ENCODE measurements at places on chromosomes 12 and 14.

DNA sequence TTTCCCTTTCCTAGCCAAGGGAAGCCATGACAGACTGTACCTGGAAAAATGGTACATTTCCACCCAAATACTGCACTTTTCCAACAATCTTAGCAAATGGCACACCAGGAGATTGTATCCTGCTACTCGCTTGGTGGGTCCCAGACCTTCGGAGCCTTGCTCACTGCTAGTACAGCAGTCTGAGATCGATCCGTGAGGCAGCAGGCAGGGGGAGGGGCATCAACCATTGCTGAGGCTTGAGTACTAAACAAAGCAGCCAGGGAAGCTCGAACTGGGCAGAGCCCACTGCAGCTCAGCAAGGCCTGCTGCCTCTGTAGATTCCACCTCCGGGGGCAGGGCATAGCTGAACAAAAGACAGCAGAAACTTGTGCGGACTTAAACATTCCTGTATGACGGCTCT, 218.8 kb downstream of the LRIG3 start:
- DNase-seq: no peak

DNA sequence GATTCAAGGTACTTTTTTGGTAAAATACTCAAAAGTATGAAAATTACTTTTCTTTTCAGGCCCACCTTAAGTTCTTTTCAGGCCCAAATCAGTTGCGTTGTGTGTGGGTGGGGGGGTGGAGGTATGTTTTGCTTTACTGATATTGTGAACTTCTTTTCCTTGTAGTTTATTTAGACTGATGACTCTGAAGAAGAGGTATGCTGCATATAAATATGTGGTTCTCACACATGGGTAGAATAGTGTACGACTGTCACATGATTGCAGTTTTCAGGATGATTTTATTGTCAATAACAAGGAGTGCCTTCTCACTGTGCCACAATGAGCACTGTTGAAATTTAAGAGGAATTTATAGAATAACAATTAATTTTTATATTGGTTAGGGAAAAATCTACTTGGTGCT, 166.6 kb upstream of the ATP2B1 start:
- DNase-seq: no peak

DNA sequence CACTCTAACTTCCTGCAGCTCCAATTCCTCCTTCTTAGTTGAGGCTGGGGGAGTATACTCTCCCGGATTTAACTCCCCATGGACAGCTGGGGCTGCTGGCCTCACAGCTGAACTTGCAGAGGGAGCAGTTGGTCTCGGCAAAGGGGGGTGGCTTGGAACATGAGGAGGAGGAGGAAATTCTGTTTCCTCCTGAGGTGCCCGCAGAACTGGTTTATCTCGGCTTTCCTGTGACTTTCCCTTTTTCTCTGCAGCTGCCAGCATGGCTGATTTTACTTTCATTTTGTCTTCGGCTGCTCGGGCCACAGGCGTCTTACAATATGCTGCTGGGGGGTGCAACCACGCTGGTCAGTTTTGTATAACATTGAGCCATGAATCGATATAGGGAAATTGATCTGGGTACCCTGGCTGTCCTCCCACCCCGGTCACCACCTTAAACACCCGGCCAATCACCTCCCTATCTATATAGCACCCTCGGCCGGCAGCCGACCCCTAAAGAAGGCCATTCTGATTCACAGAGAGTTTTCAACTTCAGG, 1317.6 kb downstream of the TMEM121 start:
- DNase-seq: no peak

GRCh38 chr12:52870361-52871290, 21.8 kb upstream of the KRT78 start:
- DNase-seq: no peak

DNA sequence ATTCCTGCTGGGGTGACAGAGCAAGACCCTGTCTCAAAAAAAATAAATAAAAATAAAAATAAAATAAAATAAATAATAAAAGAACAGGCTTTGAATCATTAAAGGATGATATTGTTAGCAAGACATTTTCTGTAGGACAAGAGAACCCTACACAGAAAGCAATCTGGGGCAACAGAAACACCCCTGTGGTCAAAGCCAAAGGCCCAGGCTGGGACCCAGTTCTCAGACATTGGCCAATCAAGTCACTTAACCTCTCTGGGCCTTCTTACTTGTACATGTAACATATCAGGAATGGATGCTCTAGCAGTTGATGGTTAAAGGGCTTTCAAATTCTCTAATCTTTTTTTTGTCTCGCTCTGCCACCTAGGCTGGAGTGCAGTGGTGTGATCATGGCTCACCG, 35.5 kb upstream of the TESC start:
- DNase-seq: no peak

- DNase-seq: no peak
These were observed 54.6 kb downstream of the ACTN1 start for GRCh38 chr14:68924186-68925158.

GRCh38 chr12:110370732-110371231, 32.7 kb downstream of the ANAPC7 start:
- DNase-seq: no peak

GRCh38 chr12:50606675-50607375, 102.0 kb downstream of the DIP2B start:
- DNase-seq: no peak

DNA sequence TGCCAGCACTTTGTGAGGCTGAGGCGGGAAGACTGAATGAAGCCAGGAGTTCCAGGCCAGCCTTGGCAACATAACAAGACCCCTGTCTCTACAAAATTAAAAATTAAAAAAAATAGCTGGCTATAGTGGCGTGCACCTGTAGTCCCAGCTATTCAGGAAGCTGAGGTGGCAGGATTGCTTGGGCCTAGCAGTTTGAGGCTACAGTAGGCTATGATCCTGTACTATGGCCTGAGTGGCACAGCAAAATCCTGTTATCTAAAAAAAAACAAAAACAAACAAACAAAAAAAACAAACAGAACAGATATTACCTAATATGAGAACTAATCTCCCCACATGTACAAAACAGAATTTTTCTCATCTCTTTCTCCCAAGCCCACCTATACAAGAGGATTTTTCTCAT, 15.7 kb downstream of the TMEM116 start:
- no peak for DNase-seq

GRCh38 chr12:54162741-54163140, 26.0 kb downstream of the SMUG1 start:
- no peak for DNase-seq

DNA sequence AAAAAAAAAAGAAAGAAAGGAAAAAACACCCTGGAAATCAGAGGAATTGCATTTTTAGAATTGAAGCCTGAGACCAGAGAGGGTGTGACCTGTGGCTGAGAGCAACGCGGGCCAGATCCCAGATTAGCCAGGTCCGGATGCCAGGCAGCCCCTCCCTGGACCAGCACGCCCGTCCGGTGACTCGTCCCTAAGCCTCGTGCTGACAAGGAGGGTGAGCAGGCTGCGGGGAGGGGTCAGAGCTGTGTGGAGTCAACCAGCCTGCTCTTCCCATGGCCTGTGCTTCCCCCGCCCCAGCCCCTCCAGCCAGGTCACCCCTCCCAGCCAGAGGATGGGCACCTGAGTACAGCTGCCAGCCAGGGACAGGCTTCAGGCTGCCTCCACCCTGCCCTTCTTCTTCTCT, 4.2 kb upstream of the KLC1 start:
- peak; percentile 85 for DNase-seq

- DNase-seq: no peak
These were observed 36.3 kb upstream of the SINHCAF start for GRCh38 chr12:31362115-31362758.

GRCh38 chr12:99386907-99387306, 260.6 kb upstream of the GARIN6 start:
- no peak for DNase-seq

GRCh38 chr12:69388371-69388770, 28.8 kb downstream of the YEATS4 start:
- DNase-seq: no peak

DNA sequence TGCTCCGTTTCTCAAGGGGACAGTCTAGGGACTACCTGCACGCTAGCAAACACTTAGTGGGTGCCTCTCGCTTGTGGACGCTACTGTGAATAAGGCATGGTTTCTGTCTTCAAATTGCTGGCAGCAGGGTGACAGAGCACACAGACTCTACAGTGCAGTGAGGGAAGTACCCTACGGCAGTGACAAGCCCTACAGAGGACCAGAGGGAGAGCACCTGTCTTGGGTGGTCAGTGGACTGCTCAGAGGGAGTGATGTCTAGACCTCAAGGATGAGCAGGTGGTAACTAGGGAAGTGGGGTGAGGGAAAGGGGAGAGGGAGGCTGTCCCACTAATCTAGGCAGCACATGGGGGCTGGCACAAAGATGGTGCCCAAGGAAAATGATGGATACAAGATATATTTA, 160.5 kb downstream of the RBM19 start:
- DNase-seq: no peak

GRCh38 chr14:73786636-73787485, 64.8 kb upstream of the PTGR2 start:
- DNase-seq: peak; percentile 93

DNA sequence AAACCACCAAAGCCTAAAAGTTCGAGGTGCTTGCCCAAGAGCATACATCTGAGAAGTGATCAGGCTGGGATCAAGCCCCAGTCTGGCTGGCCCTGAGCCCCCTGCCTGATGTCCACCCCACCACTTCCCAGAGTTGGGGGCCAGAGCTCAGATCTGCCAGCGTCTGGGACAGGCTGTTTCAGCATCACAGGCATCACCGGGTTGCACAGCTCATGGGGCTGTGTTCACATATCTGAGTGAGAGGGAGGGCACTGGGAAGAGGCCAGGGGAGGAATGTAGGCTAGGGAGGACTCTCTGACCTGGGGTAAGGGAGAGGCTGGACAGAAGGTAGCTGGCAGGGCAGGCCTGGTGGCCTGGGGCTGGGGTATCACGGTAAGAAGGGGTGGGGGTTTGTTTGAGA, 6.0 kb downstream of the TGM1 start:
- no peak for DNase-seq

DNA sequence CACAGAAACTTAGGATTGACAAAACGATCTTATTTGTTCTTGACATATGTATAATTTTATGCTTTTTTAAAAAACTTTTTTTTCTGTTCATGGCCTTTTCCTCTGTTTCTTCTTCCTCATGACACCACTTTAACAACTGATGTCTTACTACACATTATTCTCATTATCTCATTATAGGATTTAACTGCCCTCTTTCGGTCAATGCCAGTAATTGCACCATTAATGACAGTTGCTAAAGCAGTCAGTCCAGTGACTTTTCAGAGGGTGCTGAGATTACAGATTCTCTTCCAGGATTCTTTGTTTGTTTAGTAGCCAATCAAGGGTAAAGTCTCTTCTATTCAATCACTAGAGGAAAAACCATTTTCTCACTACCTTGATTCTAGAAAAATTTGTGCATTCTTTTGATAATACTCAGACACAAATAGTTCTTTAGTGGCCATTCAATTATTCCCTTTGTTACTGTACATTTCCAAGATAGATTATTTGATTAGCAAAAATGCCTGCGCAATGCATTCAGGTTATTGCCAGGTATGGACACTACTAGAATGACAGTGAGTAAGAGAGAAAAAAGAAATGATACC, 50.1 kb downstream of the KLRG1 start:
- DNase-seq: no peak

DNA sequence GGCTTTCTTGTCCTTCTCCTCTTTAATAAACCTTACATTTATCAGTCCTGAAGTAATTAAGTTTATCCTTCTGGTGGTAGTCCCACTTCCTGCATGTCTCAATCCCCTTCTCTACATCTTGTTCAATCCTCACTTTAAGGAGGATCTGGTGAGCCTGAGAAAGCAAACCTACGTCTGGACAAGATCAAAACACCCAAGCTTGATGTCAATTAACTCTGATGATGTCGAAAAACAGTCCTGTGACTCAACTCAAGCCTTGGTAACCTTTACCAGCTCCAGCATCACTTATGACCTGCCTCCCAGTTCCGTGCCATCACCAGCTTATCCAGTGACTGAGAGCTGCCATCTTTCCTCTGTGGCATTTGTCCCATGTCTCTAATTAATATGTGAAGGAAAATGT, 79.3 kb downstream of the ZFC3H1 start:
- DNase-seq: no peak

DNA sequence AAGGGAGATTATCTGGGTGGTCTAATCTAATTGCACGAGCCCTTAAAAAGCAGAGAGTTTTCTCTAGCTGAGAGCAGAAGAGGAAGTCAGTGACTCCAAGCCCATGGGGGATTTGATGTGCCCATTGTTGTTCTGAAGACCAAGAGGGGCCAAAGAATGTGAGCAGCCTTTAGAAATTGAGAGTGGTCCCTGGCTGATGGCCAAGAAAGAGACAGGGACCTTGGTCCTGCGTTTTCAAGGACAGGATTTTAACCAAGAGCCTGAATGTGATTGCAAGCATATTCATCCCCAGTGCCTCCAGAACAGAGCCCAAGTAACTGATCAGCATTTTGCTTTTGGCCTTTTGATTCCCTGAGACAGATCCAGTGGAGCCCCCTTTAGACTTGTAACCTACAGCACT, 1353.9 kb downstream of the AACS start:
- DNase-seq: no peak

DNA sequence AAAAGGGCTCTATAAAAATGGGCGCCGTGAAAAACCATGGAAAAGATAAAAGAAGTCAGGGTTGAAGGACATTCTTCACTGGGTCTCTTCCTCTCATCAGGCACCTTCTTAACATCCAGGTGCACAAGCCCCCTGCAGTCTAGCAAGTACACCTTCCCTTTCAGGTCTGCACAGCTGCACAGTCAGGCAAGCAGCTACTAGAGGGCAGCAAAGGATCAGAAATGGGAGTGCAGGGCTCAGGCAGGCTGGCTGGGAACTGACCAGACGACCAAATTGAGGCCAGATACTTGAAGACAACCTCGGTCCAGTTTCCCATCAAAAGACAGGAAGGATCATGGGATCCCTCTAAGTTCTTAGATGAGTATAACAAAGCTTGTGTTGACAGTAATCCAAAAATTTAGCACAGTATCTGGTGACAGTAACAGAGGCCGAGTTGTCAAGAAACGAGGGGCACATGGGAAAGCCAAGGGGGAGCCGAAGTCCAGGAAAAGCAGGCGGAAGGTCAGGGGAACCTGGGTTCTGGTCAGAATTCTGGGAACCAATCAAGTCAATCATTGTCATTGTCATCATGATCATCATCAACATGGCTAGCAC, 10.1 kb upstream of the GRIP1 start:
- no peak for DNase-seq

- DNase-seq: no peak
These were observed 460.9 kb upstream of the SYT1 start for GRCh38 chr12:78403681-78404080.

DNA sequence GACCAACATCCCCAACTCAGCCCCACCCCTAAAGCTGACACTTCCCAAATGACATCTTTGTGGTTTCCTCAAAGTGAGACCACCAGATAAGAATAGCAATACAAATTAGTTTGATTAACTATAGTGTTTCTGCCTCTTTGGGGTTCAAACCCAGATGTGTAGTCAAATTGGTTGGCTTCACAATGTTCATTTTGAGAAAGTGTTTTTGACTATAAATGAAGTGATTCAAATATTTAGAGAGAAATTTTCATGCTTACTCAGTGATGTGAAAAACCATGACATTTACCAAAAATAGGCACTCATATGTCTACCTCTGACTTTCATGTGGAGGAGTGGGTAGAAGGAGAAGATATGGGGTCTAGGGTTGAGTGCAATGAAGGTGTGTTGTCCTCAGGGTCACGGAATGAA, 218.4 kb downstream of the BCAT1 start:
- DNase-seq: no peak

GRCh38 chr14:69959136-69959535, 79.9 kb downstream of the SMOC1 start:
- DNase-seq: no peak

GRCh38 chr12:72084061-72084460, 145.4 kb downstream of the TPH2 start:
- no peak for DNase-seq

Measured in cardiac septum (tissue), 1 donor.